ENCODE measurements at places on chromosomes 4 and X. TPM values are rescaled to one million over a fixed set of nuclear protein-coding genes. Genes with fewer than 3 reads are reported as not detected.

Gene NLRP2B
- total RNA-seq = not detected

DNA sequence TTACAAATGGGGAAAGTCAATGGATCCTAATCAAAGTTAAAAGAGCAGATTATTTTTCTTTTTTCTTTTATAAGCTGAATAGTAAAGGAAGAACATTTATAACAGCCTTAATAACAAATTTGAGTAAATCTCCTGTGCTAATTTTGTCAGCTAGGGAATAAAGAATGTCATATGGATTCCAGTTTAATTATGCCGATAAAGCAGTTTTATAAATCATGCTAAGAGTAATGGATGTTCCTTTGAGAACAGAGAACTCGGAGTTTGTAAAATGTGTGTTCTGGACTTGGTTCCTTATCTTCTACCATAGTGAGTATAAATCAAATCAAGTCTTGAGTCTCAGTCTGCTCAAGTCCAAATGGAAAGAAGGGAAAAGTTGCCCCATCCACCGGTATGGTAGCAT, 180.3 kb upstream of the FTHL17 start:
- DNase-seq = no peak

DNA sequence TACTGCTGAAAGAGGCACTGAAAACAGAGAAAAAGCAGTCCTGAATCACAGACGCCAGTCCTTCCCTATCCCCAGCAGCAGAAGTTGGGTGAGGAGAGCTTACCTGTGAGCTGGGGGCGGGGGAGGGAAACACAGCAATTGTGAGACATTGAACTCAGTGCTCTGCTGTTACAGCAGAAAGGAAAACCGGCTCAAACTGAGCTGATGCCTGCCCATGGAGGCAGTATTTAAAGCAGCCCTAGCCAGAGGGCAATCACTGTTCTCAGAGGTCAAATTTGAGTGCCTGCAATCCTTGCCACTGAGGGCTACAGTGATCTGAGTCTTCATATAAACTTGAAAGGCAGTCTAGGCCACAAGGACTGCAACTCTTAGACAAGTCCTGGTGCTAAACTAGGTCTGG, 220.7 kb downstream of the GRXCR1 start:
- no peak for DNase-seq

GRCh38 chrX:38124000-38124399, 96.7 kb downstream of the SRPX start:
- no peak for DNase-seq

DNA sequence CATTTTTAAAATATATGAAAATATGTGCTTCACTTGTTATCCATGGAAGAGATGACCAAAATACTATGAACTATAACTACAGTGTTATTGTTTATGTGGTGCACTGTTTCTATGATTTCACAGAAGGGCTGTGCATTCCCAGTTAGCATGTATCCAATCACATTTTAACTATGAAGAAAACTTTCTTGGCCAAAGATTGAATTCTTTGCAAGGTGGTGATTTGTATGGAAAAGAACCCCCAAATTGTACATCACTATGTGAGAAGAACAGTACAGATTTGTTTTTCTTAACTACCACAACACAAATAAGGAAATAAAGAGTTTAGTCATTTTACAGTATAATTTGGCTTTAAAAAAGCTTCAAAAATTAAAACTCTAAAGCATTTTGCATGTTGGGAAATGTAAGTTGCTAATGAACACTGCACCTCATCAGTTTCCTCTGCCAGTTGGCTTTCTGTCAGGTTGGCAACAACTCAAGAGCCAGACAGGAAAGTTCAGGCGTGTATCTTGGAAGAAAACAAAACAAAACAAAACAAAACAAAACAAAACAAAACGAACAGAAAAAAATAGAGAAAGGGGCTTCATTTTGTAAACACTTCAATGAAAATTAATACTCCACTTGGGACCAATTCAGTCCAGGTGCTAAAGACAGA, 237.0 kb downstream of the SCFD2 start:
- peak; percentile 44 for DNase-seq

Gene FGD1
- total RNA-seq = 6.3 TPM

Gene PHEX
- total RNA-seq = 0.10 TPM

Gene SOD3
- 69.8 TPM for total RNA-seq

Gene TMEM175
- 19.8 TPM for total RNA-seq

DNA sequence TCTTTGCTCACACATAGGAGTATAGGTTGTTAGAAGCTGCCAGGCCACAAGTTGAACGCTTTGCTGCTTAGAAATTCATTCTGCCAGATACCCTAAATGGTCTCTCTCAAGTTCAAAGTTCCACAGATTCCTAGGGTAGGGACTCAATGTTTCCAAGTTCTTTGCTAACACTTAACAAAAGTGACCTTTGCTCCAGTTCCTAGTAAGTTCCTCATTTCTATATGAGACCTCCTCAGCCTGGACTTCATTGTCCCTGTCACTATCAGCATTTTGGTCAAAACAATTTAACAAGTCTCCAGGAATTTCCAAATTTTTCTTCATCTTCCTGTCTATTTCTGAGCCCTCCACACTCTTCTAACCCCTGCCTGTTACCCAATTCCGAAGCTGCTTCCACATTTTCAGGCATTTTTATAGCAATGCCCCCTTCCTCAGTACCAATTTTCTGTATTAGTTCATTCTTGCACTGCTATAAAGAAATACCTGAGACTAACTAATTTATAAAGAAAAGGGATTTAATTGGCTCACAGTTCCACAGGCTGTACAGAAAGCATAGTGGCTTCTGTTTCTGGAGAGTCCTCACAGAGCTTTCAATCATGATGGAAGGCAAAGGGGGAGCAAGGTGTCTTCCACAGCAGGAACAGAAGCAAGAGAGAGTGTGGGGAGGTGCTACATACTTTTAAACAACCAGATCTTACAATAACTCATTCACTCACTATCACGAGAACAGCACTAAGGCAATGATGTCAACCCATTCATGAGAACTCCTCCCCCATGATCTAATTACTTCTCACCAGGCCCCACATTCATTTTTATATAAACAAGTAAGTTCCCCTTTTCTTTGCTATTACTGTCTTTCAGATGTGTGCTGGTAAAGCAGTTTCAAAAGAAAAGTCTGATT, 11.5 kb upstream of the TLR1 start:
- no peak for DNase-seq
